Mesothelial cell of epicardium (in vitro differentiated cells): ENCODE measurements at places on chromosomes 11 and 22. TPM values are rescaled to one million over a fixed set of nuclear protein-coding genes. Genes with fewer than 3 reads are reported as not detected.

The FGF3 gene
- not detected in 3 replicates for total RNA-seq

The C11orf24 gene
- 37.7 to 41.8 TPM (median 39.8 TPM) in 3 replicates for total RNA-seq

The FUT4 gene
- 12.9 to 14.0 TPM (median 12.9 TPM) in 3 replicates for total RNA-seq

The STK33 gene
- 9.8 to 12.2 TPM (median 11.6 TPM) in 3 replicates for total RNA-seq

The PPARA gene
- total RNA-seq = 12.0 to 15.1 TPM (median 13.0 TPM) in 3 replicates

The TMPRSS4 gene
- 0.66 to 0.99 TPM (median 0.94 TPM) in 3 replicates for total RNA-seq

The CTSW gene
- total RNA-seq = not detected in 3 replicates

The FGF19 gene
- total RNA-seq = not detected in 3 replicates

The OSM gene
- total RNA-seq = not detected in 3 replicates

- H3K4me3 ChIP-seq = no peak overlapping the region
- peak overlapping the region; percentile 88 for H3K27ac ChIP-seq
- no peak for DNase-seq
- H3K27me3 ChIP-seq = no peaks in the 10 kb centered on the region
Measured at GRCh38 chr11:69437001-69437875, 44.2 kb upstream of the LINC01488 start.

GRCh38 chr22:23437779-23438178 lies 142.3 kb downstream of the IGLL1 start:
- no peaks in the 10 kb centered on the region for H3K27me3 ChIP-seq
- H3K36me3 ChIP-seq = peaks cover 33% of the 10 kb centered on the region
- H3K4me1 ChIP-seq = peaks cover 16% of the 10 kb centered on the region
- no peak for DNase-seq

GRCh38 chr11:7968686-7969085 lies 3.4 kb upstream of the NLRP10 start:
- DNase-seq = no peak
- no peak overlapping the region for H3K4me3 ChIP-seq

- no peak for DNase-seq
- H3K27ac ChIP-seq = peak overlapping the region; percentile 17
- peaks cover 23% of the 10 kb centered on the region for H3K4me1 ChIP-seq
- peak overlapping the region; percentile 52 for H3K4me3 ChIP-seq
- H3K36me3 ChIP-seq = no peaks in the 10 kb centered on the region
Measured at GRCh38 chr22:29205252-29205593, 473 bp upstream of the EMID1 start.

- DNase-seq = no peak
- H3K36me3 ChIP-seq = no peaks in the 10 kb centered on the region
- no peaks in the 10 kb centered on the region for H3K4me1 ChIP-seq
Measured at GRCh38 chr22:25888399-25889054, 146.5 kb downstream of the MYO18B start.

DNA sequence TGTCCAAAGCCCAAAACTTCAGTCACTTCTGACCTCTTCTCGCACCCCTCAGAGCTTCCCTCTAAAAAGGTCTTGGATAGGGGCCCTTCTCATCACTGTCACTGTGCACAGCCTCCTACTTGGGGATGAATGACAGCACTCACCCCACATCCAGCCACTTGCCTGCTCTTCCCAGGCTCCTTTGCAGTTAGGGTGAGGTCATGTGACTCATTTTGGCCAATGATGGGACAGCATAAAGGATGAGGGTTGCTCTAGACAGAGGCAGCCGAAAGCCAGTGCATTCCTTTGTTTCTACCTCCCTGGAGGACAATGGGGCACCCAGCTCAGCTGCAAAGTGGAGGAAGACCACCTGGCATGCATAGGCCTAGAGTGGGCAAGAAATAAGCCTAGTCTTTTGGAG lies 1413.3 kb downstream of the TBC1D22A start:
- H3K27me3 ChIP-seq = peaks cover 8% of the 10 kb centered on the region
- H3K36me3 ChIP-seq = no peaks in the 10 kb centered on the region
- H3K4me3 ChIP-seq = no peak overlapping the region
- no peak overlapping the region for H3K27ac ChIP-seq
- H3K4me1 ChIP-seq = no peaks in the 10 kb centered on the region
- DNase-seq = no peak

- H3K36me3 ChIP-seq = no peaks in the 10 kb centered on the region
- H3K27me3 ChIP-seq = peaks cover 18% of the 10 kb centered on the region
- no peak overlapping the region for H3K27ac ChIP-seq
- H3K4me1 ChIP-seq = peaks cover 2% of the 10 kb centered on the region
Measured at GRCh38 chr11:17406082-17406817, 17.8 kb upstream of the KCNJ11 start.

DNA sequence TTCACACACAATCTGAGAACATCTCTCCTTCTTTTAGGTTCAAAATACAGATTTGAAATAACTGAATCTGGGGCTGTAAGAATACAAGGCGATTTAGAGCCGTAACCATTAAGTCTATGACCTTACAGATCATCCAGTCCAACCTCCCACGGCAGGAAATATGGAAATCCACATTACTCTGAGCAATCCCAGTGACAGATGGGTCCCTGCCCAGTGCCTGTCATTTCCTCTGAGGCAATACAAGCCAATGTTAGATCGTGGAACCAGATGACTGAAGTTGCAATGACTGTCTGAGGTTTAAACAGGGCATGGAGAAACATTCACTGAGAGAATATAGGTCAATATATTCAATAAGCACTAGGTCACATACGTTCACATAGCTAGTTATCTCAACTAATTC lies 77.4 kb upstream of the OR5AK2 start:
- DNase-seq = no peak
- H3K4me1 ChIP-seq = no peaks in the 10 kb centered on the region
- no peak overlapping the region for H3K27ac ChIP-seq
- no peaks in the 10 kb centered on the region for H3K27me3 ChIP-seq

- H3K27me3 ChIP-seq = no peaks in the 10 kb centered on the region
- H3K4me3 ChIP-seq = no peak overlapping the region
- H3K27ac ChIP-seq = no peak overlapping the region
- DNase-seq = no peak
- H3K36me3 ChIP-seq = no peaks in the 10 kb centered on the region
Measured at GRCh38 chr11:94521684-94522083, 9.4 kb downstream of the C11orf97 start.

DNA sequence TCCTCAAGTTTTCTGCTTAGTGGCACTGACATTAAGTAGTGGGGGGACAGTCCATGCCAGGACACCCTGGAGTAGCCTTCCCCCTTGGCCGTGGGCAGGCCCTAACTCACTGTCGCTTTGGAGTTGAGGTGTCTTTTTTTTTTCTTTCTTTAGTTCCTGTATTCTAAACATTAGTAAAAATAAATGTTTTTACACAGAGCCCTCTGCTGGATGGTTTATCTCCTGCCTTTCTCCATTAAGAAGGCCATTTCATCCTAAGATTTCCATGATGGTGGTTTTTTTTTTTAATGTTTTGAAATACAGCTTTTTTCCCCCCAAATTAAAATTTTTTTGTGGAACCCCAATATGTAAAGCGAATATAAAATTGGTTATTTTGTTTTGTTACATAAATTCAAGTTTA lies 1.8 kb upstream of the TIGD3 start:
- peaks cover 18% of the 10 kb centered on the region for H3K36me3 ChIP-seq
- H3K27me3 ChIP-seq = peaks cover 21% of the 10 kb centered on the region
- no peak for DNase-seq
- H3K27ac ChIP-seq = peak overlapping the region; percentile 80
- H3K4me1 ChIP-seq = peaks cover 17% of the 10 kb centered on the region

GRCh38 chr22:39593066-39593930 lies 22.7 kb downstream of the CACNA1I start:
- DNase-seq = no peak
- peaks cover 22% of the 10 kb centered on the region for H3K27me3 ChIP-seq
- no peaks in the 10 kb centered on the region for H3K36me3 ChIP-seq
- peaks cover 3% of the 10 kb centered on the region for H3K4me1 ChIP-seq
- no peak overlapping the region for H3K4me3 ChIP-seq
- no peak overlapping the region for H3K27ac ChIP-seq

- H3K36me3 ChIP-seq = peaks cover 3% of the 10 kb centered on the region
- no peak overlapping the region for H3K4me3 ChIP-seq
- peaks cover 9% of the 10 kb centered on the region for H3K4me1 ChIP-seq
- H3K27ac ChIP-seq = no peak overlapping the region
Measured at GRCh38 chr11:473962-474785, 24.1 kb downstream of the PTDSS2 start.

DNA sequence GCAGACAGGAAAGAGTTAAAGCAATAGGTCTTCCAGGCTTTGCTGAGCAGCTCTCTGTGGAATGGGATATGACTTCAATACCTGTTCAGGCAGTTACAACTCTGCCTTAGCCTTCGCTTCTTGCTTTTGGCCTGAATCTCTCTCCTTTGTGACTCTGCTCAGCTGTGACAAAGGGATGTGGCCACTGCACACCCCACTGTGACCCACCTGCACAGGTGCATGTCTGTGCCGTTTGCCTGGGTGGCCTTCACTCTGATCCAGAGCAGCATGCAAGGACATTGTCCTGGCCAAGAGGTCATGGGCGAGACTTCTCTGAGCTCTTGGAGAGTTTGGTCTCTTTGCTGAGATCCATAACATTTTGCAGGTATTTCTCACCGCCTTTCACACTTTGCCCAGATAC lies 891.3 kb downstream of the BRD1 start:
- no peak overlapping the region for H3K4me3 ChIP-seq
- H3K4me1 ChIP-seq = peaks cover 2% of the 10 kb centered on the region
- peak; percentile 11 for DNase-seq
- no peaks in the 10 kb centered on the region for H3K36me3 ChIP-seq
- no peak overlapping the region for H3K27ac ChIP-seq

GRCh38 chr11:67304511-67305113 lies 1.3 kb downstream of the SSH3 start:
- H3K27me3 ChIP-seq = no peaks in the 10 kb centered on the region
- H3K36me3 ChIP-seq = peaks cover 9% of the 10 kb centered on the region
- no peak overlapping the region for H3K27ac ChIP-seq
- no peak for DNase-seq
- peaks cover 19% of the 10 kb centered on the region for H3K4me1 ChIP-seq
- H3K4me3 ChIP-seq = peak overlapping the region; percentile 68

- H3K36me3 ChIP-seq = no peaks in the 10 kb centered on the region
- no peak for DNase-seq
- peaks cover 55% of the 10 kb centered on the region for H3K27me3 ChIP-seq
- H3K4me3 ChIP-seq = no peak overlapping the region
- no peak overlapping the region for H3K27ac ChIP-seq
Measured at GRCh38 chr11:124887667-124888013, 10.0 kb downstream of the ROBO4 start.

GRCh38 chr11:16397390-16397789 lies 41.0 kb upstream of the SOX6 start:
- no peak for DNase-seq
- H3K27ac ChIP-seq = no peak overlapping the region
- H3K36me3 ChIP-seq = no peaks in the 10 kb centered on the region
- no peaks in the 10 kb centered on the region for H3K27me3 ChIP-seq

DNA sequence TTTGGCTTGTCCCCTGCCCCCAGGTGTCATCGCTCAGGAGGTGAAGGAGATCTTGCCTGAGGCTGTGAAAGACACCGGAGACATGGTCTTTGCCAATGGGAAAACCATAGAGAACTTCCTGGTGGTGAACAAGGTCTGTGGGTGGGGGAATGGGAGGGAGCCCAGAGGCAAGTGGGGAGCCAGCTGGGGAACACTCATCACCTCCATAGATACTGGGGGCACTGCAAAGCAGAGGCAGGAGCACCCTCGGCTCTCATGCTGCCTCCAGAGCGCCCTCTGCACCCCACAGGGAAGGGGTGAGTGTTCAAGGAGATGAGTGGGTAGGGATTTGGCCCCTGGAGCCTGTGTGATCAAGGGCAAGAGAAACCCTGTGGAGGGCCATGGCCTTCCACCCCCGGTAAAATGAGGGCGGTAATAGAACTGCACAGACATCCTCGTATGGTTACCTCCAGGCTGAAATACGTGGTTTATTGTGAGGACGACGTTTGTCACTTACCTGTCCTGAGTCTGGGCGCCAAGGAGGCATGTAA lies 14.0 kb downstream of the TMEM258 start:
- peaks cover 30% of the 10 kb centered on the region for H3K4me1 ChIP-seq
- H3K36me3 ChIP-seq = peaks cover 30% of the 10 kb centered on the region
- H3K27me3 ChIP-seq = no peaks in the 10 kb centered on the region

GRCh38 chr11:92253421-92253820 lies 28.8 kb downstream of the FAT3 start:
- peaks cover 18% of the 10 kb centered on the region for H3K4me1 ChIP-seq
- no peaks in the 10 kb centered on the region for H3K36me3 ChIP-seq
- H3K27me3 ChIP-seq = no peaks in the 10 kb centered on the region
- H3K4me3 ChIP-seq = no peak overlapping the region

GRCh38 chr11:121446752-121447156 lies 5.4 kb upstream of the SORL1 start:
- no peaks in the 10 kb centered on the region for H3K36me3 ChIP-seq
- peaks cover 9% of the 10 kb centered on the region for H3K4me1 ChIP-seq
- DNase-seq = no peak

DNA sequence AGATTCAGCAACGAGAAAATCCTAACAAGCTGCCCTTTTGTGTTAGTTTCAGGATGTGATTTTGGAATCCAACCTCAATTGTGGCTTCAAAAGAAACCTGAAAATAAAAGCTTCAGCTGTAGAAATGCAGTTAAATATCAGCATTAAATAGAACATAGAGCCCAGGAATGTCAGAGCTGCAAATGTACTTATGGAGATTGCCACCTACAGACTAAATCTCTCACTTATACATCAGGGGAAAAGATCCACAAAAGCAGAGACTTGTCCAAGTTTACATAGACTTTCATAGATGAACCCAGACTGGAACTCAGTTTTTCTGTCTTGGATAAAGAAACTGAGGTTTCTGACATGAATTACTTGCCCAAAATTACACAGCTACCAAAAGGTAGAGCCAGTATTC lies 446.6 kb downstream of the DLG2 start:
- H3K36me3 ChIP-seq = no peaks in the 10 kb centered on the region
- no peak overlapping the region for H3K4me3 ChIP-seq
- peaks cover 7% of the 10 kb centered on the region for H3K4me1 ChIP-seq
- H3K27me3 ChIP-seq = no peaks in the 10 kb centered on the region
- H3K27ac ChIP-seq = no peak overlapping the region

DNA sequence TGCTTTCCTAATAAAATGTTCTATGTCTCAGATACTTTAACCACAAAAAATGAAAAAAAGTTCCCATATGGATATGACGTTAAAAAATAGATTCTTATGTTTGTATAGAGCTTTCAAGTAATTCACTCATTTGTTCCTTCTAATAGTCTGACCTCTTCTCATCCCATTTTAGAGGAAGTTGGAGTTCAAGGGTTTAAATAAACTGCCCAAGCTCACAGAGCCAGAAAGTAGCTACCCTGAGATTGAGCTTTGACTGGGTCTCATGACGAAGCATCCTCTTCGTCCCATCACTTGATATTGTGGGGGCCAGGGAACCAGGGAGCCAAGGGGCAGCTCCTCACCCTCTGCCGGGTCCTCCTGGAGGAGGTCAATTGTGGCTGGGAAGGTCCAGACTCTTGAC lies 116.3 kb downstream of the CCDC81 start:
- H3K27ac ChIP-seq = no peak overlapping the region
- H3K36me3 ChIP-seq = no peaks in the 10 kb centered on the region
- no peak overlapping the region for H3K4me3 ChIP-seq
- H3K27me3 ChIP-seq = no peaks in the 10 kb centered on the region
- DNase-seq = no peak
- peaks cover 19% of the 10 kb centered on the region for H3K4me1 ChIP-seq
